ENCODE measurements at places on chromosomes 2 and 18.

GRCh38 chr2:144239306-144239705, 280.6 kb downstream of the ZEB2 start:
- DNase-seq = no peak

DNA sequence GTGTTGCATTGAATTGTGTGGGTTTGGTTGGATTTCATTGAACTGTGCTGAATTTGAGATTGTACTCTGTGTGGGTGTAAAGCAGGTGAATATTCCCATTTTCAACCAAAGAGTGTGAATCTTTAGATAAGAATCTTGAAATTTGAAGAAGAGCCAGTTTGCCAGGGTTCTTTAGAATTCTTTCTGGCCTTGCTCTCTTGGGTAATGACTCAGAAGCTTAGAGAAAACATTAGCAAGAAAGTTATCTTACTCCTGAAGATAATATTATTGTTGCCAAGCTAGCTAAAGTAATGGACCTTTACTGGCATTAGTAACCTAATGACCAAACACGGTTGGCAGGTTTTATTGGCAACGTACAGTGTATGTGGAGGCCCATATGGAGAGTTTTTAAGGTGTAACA, 46.4 kb upstream of the SIX3 start:
- no peak for DNase-seq

- no peak for DNase-seq
Observed at GRCh38 chr2:176960736-176961520, 251.7 kb upstream of the HNRNPA3 start.

- no peak for DNase-seq
Observed at GRCh38 chr2:1721706-1722646, 22.3 kb downstream of the PXDN start.

- no peak for DNase-seq
Observed at GRCh38 chr2:609881-610280, 67.3 kb downstream of the TMEM18 start.

GRCh38 chr2:144516411-144516980, 3.4 kb downstream of the ZEB2 start:
- no peak for DNase-seq

GRCh38 chr2:237791977-237792727, 6.4 kb upstream of the RBM44 start:
- DNase-seq = no peak

- peak; percentile 42 for DNase-seq
Observed at GRCh38 chr18:63158676-63159291, 160.8 kb downstream of the BCL2 start.

DNA sequence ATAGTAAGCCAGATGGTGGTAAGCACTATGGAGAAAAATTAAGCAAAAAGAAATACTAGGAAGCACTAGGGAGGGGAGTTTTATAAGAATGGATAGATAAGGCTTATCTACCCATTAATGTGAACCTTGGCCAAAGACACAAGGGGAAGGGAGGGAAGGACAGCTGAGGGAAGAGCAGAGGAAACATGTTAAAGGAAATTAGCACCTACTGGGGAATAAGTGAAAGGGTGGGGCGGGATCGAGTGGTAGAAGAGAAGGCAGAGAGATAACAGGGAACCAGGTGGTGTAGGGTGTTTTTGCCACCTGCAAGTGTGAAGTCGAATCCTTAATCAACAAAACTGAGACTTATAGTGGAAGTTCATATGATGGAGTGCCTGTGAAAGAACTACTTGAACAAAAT, 1.7 kb downstream of the UNC80 start:
- no peak for DNase-seq

DNA sequence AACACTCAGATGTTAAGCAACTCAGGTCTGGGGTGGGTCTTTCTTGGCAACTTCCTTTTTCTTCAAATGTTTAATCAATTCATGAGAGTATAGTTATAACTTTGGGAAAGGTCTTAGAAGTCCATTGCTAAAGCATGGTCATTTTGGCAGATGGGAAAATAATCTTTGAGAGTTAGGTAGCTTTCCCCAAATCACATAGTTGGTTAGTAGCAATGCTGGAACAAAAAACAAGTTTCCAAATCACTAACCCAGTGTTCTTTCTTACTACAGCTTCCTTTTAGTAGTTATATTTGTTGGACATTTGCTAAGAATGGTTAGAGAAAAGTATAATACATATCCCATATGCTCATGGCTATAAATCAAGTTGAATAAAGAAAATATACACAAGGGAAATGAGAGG, 185.2 kb upstream of the SLC14A2 start:
- no peak for DNase-seq

DNA sequence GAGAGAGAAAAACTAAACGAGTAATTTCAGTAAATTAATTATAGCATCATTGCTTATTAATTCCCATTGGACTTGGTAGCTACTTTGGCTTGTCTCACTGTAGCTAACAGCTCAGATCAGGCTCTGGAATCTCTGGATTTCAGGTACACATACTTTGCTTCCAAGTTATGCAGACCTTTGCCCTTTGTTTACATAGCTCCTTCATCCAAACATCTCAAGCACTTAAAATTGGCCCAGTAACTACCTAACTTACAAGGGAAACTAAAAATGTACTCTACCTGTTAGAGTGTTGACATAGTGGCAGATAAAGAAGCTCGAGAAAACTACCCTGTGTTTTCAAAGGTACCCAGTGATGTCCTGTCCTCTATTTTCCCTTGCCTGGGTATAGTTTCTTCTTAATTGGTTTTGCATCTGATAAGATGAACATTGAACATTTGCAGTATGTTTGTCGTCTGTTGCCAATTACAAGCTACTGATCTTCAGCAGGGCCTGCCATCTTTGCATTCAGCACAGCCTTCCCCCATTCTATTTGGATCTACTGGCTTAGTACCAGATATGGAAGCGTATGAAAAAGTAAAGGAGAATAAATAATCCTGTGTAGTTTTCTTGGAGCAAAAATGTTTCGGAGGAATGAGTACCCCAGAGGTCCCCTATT, 601.5 kb upstream of the FANCL start:
- no peak for DNase-seq

DNA sequence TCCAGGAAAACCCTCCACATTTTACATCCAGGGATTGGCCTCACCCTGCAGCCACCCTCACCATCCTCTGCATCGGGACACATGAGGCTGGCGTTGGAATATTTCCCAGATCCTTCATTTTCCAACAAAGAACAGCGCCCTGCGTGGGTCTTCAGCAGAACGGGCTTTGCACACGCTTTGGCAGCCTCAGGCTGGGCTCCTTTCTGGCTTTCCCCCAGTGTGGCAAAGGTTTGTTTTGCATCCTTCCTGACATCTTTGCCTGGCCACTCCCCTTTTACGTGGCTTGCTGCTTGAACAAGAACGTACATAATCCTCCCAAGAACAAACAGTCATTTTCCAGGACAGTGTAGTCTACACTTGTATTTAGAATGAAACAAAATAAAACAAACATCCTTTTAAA, 25.6 kb upstream of the GREB1 start:
- no peak for DNase-seq

DNA sequence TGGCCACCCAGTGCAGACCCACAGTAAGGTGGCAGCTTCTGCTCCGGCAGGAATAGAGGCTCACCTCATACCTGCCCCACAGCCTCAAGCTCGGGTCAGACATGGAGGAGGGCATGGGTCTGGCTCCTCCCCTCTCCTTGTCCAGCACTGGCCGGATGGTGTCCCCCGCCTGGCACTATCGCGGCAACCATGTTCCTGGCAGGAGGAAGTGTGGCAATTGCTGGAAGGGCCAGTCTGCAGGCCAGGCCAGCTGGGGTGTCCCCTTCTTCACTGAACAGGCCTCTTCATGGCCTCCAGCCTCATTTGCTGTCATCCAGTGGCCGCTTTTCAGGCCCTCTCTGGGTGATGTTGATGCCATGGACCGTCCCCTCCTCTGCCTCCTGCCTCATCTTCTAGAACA, 41.4 kb upstream of the SMAD7 start:
- no peak for DNase-seq

DNA sequence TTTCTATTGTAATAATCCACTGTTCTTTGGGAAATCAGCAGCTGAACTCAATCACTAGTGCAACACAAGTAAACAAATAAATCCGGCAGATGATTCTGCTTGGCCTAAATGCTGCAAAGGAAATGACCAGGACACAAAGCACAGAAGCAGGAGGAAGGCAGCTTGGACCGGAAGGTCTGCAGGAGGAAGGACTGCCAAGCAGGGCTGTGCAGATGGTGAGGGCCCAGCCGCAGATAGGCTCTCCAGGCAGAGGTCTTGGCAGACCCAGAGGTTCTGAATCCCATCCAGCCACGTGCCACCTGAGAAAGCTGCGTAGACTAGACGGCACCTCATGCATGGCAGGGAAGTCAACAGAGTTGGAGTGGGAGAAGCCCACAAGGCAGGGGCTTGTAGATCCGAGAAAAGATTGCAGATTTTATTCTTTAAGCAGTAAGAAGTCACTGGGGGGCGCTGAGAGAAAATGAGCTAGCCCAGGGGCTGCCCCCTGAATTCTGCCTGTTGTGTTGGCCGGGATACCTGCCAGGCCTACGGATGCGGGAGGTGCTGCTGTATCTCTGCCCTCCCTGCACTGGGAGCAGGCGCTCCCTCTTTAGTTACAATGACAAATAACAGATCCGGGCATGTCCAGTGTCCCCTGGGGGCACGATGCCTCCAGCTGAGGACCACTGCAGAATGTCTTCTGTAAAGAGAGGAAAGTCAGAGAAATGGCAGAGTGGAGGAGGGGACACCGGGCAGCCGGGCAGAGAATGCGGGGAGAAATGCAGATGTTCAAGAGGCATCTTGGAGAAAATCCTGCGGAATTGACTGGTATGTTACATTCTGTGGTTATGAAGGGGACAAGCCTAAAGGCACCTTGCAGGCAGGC, 153.5 kb downstream of the PXDN start:
- no peak for DNase-seq

DNA sequence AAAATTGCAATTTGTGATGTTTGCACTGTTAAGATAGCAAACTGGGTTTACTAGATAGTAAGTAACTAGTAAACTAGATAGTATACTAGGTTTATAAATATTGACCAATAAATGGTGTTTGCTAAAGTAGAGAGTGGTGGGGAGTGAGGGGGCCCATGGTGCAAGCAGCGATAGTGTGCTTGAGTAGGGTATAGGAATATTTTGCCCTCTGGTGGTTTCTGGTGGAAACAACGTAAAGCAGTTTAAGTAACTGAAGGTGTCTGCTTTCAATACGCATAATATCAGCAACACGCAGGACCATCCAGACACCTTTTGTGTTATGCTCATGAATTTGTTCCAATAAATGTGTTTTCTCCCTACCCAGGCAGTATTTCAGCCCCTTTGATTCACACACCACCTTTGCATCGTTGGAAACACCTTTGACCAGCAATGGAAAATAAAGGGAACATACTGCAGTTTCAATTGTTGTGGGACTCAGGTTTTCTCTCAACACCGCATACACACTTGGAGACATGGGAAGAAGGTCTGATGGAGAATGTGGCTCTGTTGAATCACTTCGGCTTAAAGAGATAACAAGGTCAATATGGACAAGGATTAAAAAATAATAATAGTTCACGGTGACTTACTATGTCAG, 16.7 kb upstream of the STAT1 start:
- no peak for DNase-seq

DNA sequence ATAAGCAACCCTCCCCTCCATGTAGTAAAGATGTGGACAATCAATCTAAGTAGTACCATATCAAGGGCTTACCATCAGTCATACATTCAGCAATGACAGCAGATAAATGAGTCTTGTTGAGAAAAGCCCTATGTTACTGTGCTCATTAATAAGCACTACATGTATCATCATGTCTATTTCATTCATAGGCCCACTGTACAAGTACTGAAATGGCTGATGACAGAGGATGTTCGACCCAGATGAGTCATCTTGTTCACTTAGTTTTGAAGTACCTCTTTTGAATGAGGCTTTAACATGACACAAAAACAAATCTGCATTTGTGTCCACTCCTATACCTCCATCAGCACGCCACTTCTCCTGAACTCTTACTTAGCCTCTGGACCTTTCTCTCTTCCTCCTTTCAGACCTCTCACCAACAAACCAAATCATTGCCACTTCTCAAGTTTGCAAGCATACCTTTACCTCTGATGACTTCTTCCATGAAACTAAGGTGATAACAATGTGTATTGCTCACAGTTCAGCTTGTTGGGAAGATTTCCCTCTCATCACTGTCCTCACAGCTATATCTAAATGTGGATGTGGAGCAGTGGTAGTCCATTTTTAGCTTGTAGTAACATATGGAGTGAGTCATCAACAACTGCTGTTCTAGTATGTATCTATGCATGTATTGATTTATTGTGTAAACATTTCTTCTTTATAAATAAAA, 921.0 kb upstream of the SLC39A10 start:
- DNase-seq = no peak

GRCh38 chr2:100702438-100703109, 117.4 kb upstream of the NPAS2 start:
- no peak for DNase-seq

DNA sequence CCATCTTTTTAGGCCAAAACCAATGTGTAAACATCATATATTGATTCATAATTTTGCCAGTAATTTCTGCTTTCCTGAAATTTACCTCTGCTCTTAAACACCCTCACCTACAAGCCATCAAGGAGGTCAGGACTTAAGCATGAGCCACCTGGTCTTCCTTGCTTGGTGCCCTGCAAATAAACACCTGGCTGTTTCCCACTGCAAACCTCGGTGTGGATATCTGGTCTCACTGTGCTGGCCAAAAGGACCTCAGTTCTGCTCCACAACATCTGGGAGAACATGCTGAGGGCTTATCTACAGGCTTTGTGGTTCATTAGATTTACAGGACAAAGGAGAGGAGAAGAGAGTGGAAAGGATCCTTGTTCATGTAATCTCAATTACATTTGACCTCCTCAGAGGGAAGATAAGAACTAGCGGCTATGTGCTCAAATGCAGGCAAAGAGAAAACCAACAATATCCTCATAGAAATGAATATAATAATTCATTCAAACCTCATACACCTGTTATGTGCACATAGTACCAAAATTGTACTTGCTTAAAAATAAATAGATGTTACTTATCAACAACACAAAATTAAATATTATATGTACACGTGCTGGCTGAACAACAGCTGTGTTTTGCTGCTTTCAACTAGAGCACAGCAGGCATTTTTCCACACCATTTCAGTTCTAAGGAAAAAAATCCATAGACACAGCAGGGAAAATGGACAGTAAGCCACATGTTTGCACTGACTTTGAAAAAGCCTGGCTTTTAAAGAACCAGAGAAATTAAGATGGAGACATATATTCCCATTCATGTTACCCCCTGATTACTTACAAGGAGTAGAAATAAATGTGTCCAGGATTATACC, 465.1 kb downstream of the LPIN1 start:
- no peak for DNase-seq

DNA sequence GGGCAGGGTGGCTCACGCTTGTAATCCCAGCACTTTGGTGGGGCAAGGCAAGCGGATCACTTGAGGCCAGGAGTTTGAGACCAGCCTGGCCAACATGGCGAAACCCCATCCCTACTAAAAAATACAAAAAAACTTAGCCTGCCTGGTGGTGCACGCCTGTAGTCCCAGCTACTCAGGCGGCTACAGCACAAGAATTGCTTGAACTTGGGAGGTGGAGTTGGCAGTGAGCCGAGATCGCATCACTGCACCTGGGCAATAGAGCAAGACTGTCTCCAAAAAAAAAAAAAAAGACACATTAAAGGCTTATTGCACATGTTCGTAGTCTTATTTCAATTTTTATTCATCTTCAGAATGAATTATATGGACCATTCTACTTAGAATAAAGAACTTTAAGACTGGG, 110.2 kb downstream of the BMPR2 start:
- no peak for DNase-seq

- DNase-seq = no peak
Observed at GRCh38 chr18:45660746-45661145, 45.5 kb downstream of the SLC14A2 start.
